Fibroblast of skin of left biceps (primary cell): ENCODE measurements at places on chromosomes 6 and 20.

DNA sequence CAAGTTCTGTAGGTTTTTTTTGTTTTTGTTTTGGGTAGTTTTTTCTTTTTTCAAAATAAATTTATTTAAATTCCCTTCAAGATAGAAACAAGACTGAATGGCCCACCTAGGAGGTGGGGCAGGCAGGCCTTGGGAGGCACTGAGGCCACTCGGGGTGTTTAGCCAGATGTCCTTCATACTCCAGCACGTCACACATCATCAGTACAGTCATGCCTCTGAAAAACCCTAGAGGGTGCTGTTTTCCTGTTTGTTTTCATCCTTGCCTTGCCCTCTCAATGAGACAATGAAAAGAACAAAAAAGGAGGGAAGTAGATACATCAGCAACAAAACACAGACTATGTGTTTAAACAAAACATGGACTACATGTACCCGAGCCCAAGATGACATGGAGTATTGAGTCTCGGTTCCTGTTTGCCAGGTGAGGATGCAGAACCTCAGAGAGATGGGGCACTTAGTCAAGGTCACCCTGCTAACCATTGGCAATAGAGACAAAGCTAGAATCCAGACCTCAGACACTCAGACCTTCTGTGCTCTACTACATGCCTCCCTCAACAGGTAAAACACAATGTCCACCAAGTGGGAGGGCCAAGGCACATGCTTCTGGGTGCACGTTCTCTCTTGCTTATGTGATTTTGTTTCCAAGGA is 26.8 kb upstream of the CLIC5 start:
- no peak for DNase-seq

DNA sequence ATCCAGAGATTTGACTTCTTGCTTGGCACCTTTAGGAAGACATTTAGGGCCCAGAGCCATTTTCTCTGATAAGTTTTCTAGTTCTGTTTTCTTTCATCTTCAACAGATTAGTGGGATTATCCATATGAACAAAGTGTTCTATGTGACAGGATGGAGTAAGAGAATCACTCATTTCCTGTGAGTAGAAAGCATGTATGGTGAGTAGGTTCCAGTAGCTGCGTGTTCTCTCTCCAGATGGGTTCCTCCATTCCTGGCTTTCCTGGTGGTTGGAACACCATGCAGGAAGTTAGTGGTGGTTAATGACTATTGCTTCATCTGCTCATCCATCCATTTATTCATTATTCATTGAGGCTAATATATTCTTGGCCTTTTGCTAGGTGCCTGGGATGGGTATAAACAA is 54.0 kb downstream of the EFCAB8 start:
- no peak for DNase-seq

GRCh38 chr6:128723667-128724066 is 159.3 kb upstream of the LAMA2 start:
- DNase-seq = no peak

DNA sequence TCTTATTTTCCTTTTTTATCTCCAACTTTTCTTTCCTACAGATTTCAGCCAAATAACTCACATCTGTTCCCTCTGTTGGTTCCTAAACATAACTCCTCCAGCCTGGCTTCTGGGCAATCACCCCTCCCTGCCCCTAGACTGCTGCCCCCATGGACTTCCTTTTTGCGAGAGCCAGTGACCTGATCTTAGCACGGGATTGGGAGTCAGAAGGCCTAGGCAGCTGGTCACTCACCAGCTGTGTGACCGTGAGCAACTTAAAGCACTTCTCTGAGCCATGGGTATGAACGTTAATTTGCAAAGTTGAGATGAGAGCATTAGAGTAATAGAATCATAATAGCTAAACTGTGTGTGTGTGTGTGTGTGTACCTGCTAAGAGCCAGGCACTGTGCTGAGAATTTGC is 4.5 kb upstream of the MMP9 start:
- DNase-seq = no peak

DNA sequence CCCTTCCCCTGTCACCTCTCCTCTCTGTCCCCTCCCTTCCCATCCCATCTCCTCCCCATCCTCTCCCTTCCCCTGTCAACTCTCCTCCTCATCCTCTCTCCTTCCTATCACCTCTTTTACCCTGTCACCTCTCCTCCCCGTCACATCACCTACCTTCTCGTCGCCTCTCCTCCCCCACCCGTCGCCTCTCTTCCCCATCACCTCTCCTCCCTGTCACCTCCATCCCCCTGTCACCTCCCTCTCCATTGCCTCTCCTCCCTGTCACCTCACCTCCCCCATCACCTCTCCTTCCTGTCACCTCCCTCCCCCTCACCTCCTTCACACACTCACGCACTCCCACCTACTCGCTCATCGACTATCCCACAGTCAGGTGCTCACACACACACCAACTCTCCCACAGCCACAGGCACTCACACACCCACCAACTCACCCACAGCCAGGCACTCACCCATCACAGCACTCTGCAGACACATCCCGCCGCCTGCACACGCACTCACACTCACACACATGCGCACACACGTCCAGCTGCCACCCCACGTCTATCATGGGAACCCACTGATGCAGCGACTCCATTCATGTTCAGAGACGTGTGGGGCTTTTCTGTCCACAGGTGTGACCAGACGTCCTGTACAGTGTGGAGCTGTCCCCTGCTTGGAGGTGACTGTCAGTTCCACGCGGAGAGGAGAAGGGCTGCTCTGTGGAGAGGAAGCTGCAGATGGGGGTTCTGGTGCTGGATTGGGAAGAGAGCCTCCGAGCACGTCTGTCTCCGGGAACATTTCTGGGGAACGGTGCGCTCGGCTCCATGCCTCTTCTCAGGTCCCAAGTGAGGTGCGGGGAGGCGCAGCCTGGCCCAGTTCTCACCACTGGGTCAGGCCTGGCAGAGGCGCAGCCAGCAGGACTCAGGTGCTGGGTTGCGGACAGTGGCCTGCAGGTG is 184.3 kb downstream of the TTLL2 start:
- DNase-seq = no peak

DNA sequence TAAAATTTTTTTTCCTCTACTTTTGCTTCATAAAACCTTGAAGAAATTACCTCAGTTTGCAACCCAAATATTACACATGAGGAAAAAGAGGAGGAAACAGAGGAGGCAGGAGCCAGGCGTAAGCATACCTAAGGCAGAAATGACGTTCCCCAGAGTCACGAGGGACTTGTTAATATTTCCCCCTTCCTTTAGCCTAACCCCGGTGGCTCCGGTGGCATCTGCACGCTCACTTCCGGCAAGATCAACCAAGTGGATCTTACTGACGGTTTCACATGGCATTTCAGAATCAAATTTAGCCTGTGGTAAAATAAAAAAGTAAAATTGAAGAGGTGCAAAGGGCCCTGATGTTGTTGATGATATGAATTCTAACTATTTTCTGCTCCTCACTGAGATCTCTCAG is 67.4 kb downstream of the KIF16B start:
- no peak for DNase-seq

GRCh38 chr6:168104636-168105035 is 25.6 kb upstream of the FRMD1 start:
- no peak for DNase-seq

DNA sequence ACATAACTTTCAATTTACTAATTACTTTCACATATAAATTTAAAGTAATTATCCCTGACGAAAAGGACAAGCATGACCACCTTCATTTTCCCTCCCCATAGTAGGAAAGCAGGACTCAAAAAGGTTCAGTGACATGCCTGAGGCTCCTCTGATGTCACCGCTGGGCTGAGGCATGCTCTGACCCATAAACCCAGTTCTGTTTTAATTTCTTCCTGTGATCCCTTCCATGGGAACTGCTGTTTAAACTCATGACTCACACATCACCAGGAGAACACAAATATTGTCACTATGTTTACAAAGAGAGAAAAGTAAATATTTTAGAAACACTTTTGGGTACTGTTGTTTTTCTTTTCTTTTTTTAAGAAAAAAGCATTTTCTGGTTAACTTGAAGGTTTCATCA is 38.0 kb upstream of the NR2E1 start:
- no peak for DNase-seq

GRCh38 chr6:19102936-19103335 is 715.8 kb downstream of the RNF144B start:
- DNase-seq = no peak

DNA sequence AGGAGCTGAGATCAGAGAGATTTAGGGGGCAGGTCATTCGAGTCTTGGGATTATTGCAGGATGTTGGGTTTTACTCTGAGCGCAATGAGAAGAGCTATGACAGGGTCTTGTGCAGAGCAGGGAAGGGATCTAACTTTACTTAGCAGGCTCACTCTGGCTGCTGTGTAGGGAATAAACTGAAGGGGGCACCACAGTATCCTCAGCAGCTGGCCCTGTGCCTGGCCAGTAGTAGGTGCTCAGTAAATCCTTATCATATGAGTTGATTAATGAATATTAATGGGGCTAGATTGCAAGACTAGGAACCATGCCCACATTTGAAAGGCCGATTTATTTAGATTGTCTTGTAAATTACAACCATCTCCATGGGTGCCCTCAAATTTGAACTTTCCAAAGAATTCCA is 4.6 kb upstream of the MDGA1 start:
- no peak for DNase-seq
